ENCODE measurements at places on chromosomes 1 and 21.

DNA sequence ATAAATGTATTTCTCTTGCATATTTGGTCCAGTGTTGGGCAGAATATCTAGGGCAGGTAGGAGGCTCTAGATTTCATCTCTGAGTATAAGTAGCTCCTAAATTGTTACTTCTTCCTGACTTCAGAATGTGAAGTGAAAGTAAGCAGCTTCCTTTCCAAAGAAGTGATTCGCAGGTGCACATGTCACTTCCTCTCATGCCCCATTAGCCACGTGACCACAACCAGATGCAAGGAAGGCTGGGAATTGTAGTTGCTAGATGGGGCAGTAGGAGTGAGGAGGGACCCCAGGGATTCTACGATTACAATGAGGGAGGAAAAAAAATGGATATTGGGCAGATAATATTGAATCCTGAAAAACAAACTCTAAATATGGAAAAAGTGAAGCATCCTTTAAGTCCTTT, 113.2 kb upstream of the CYYR1 start:
- DNase-seq, result no peak

DNA sequence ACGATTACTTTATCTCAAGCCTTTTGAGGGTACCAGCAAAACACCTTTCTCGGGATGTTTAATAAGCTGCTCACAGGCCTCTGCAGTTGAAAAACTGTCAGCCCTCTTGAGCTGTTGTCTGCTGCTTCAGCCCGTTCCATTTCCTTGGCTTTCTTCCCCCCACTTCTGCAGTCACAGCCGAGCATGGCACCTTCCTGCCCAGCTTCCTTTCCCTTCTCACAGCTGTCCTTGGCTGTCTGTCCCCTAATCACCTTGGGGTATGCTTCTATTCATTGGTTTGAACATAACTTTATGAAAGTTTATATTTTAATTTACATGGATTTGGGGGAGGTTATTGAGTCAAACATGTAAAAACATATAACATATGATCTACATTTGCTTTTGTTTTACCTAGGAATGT, 6.9 kb upstream of the PROX1 start:
- no peak for DNase-seq

DNA sequence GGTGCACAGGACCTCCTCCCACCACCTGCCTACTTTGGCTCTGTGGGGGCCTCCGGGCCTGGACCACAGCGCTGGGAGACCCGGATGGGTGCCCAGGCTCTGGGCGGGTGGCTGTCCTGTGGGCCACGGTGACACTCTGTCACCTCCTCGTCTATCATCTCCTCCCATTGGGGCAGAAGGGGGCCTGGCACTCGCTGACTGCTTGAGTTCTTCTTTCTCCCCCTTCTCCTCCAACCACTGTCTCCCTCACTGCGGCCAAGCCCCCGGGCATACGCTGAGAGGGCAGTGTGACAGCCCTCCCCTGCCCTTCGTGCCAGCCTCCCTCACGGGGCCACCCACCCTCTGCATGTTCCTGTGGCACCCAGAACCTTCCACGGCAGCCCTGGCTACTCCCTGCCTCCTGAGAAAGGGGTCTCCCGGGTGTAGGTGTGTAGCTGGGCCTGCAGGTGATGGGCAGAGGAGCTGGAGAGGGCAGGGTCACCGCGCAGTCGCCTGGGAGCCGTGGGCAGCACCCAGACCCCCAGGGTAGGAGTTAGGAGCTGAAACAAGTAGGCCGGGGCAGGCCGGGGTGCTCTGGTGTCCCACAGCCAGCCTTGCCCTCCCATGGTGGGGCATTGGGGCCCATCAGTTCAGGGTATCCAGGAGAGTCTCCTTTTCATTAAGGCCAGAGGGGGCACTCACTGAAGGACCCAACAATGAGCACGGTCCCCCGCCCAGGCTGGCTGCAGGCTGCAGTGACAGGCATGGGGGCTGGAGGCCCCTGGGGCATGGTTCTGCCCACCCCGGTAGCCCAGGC, 9.2 kb upstream of the ARF1 start:
- DNase-seq, result no peak

DNA sequence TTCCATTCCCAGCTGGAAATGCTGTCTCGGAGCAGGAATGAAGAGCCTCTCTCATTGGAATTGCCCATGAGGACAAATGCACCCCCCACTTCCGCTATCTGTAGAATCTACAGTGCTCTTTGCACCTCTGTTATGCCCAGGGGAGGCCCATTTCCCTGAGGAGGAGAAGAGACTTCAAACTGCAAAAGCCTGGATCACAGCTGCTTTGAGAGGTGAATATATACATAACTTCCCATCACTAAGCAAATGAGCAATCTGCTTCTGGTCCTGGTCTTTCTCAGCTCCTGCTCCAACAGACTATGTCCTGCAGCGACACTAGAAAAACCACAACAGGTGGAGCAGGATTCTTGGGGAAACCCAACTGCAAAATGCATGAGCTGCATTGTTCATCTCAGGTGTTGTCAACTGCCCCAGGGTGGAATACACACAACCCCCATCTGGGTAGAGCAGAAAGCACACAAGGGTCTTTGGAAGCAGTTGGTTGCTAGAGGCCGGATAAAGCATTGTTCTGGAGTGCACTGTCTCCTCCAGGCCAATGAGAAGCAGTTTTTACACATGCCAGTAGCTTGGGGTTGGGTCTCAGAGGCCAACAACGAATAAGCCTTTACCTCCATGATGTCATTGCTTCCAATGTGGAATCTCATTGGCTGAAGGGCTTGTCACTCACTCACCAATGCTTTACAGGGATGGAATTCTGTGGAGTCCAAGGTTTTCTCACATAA, 67.7 kb upstream of the RAB4A start:
- no peak for DNase-seq

- DNase-seq, result no peak
Measured at GRCh38 chr1:54489627-54490250, 58.3 kb upstream of the ACOT11 start.

DNA sequence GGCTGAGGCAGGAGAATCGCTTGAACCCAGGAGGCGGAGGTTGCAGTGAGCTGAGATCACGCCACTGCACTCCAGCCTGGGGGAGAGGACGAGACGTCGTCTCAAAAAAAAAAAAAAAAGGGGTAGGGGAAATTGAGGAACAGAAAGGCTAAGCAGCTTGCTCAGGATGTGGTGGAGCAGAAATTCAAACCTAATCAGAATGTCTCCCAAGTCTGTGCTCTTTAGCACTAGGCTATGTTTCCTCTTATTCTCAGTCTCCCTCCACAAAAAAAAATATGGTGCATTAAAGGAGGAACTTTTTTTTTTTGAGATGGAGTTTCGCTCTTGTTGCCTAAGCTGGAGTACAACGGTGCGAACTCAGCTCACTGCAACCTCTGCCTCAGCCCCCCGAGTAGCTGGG, 114.2 kb downstream of the SLC16A1 start:
- no peak for DNase-seq

DNA sequence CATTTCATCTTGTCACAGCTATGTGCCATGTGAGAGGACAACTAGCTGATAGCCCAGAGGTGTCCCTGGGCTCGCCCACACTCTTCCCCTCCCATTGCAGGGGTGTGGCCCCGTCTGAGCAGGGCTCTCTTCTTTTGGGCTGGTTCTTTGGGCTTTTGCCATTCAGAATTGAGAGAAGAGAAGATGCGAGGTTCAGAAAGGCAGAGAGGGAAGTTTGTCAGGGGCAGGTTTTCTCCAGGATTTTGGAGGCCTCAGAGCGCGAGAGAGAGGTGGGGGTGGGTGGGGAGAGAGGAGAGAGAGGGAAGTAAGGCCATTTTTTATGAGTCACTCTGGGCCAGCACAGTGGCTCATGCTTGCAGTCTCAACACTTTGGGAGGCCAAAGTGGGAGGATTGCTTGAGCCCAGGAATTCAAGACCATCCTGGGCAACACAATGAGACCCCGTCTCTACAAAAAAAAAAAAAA, 5.2 kb downstream of the IFI6 start:
- no peak for DNase-seq

DNA sequence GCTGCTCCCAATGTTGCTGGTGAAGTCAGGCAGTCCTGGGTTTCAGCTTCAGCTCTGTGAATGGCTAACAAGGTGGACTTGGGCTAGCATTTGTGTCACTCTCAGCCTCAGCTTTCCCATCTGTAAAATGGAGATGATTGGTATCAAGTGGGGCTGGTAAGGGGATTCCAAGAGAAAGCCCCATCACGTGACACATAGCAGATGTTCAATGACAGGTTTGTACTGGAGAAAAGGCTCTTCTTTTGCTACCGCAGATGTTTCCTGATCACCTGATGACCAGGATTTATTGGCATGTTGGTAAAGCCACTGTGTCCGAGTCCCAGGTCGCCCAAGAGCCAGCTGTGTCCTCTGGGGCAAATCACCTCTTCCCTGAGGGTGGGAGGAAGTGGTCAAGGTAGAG, 335.0 kb downstream of the MATN1 start:
- no peak for DNase-seq
